Stimulated activated CD8-positive, alpha-beta memory T cell treated with anti-CD3 and anti-CD28 coated beads, Interleukin-15, amount 100 ng/mL, for 1 hour (primary cell): ENCODE measurements at places on chromosomes 1 and 21.

- DNase-seq, result no peak
These were observed 24.6 kb upstream of the MAPKAPK2 start for GRCh38 chr1:206660136-206660535.

- no peak for DNase-seq
These were observed 6.3 kb downstream of the SLC2A7 start for GRCh38 chr1:9019896-9020295.

DNA sequence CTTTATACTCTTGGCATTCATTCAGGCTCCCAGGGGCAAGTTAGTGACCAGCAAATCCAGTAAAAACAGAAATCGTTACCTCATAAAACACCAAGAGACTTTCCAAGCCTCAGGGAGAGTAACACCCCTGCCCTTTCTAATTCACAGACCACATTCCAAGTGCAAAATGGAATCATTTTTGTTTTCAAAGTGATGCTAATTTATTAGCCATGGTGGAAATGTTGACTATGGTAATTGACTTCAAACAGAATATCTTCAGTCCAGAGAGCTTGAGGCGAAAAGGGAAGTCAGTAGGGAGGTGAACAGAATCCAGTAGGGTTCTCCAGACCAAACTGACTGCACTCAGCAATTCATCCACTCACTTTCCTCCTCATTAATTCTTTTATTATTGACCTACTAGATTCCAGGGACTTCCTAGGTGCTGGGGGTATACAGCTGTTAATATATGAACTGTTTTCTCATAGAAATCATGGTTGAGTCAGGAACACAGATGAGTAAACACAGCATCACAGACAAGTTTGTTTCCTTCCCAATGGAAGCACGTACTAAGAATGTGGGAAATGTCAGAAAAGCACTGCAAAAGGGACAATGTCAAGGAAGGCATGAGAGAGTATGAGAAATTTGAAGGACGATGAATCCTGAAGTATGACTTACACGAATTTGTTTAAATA, 388.5 kb upstream of the C1orf87 start:
- no peak for DNase-seq

- no peak for DNase-seq
These were observed 573.5 kb downstream of the SMYD3 start for GRCh38 chr1:245933431-245934045.

- DNase-seq, result no peak
These were observed 22.1 kb downstream of the RRP1 start for GRCh38 chr21:43811262-43812105.

- no peak for DNase-seq
These were observed 36.3 kb upstream of the NFASC start for GRCh38 chr1:204834336-204834735.

- no peak for DNase-seq
These were observed 31.8 kb upstream of the PLD5 start for GRCh38 chr1:242556276-242556675.
